ENCODE measurements at places on chromosomes 7 and 10.
A peak's percentile ranks its signal among the peaks of the same experiment; 100 is the strongest.

DNA sequence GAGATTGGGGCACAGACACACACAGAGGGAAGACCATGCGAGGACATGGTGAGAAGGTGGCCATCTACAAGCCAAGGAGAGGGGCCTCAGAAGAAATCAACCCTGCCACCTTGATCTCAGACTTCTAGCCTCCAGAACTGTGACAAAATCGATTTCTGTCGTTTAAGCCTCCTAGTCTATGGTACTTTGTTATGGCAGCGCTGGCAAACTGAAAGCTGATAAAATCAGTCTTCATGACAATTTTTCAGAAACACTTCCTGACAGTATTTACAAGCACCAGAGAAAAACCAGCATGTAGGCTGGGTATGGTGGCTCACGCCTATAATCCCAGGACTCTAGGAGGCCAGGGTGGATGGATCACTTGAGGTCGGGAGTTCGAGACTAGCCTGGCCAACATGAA is 4.2 kb downstream of the PARP12 start:
- DNase-seq: no peak

DNA sequence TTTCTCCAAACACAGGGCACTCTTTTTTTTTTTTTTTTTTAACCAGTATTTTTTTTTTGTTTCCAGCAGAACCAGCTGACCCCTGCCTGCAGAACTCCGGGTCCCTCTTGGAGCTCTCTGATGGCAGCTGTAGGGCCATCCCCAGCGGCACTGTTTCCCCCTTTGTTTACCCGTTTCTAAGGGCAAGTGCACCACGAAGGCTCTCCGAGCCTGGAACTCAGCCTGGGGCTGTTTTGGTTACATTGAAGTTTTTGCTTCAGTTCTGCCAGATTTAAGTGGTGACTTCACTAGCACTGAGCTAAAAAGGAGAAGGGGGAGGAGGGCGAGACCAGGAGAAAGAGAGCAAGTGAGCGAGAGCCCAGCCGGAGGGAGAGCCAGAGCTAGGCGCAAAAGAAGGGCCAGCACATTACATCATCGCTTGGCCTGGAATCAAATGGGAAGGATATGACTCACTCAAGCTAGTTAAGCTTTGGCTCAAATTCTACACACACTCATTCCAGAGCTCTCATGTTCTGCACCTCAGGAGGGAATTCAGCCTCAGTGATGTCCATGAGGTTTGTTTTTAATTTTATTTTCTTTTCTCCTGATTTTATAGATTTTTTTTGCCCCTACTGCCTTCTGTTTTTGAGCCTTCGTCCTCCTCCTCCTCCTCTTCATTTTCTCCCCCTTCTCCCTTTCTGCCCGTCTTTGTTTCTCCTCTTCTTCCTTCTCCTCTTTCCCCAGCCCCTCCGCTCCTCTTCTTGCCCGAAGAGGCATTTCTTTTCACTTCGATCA is 272.3 kb downstream of the TRIL start:
- DNase-seq: peak; percentile 97

DNA sequence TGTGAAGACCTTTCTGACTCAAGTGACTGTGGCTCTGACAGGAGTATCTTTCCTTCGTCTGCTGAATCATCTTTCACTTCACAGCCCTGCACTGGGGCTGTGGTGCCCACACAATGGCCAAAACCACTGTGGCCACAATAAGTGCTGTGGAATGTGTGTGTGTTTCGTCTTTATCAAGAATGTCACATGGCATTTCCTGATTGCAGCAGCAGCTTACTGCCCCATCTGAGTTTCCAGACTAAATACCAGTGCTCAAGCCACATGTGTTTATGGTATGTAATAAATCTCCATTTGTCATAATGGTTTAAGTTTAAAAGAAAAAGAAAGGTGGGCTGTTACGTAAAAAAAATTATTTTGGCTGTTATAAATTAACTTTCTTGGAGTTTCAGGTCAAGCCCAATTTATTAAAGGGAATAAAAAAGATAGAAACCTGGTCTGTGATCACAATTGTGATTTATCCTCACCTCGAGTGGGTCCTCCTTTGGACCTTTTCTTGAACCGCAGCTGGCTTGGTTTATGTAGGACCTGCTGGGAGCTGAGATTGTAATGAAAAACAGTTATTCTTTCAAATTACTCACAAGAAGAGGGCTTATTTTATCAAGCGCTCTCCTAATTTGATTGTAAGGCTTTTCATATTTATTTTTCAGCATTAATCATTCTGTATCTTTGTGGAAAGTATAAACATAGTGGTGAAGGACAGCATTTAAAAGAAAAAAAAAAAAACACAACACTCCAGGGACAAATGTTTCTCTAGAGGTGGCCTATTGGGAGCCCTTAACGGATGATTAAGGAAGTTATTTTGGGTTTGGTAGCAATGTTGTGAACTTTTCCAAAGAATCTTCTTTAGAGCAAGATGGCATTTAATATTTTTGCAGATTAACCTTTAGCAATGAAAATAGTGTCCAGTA is 116.2 kb downstream of the LRMDA start:
- DNase-seq: peak; percentile 30

DNA sequence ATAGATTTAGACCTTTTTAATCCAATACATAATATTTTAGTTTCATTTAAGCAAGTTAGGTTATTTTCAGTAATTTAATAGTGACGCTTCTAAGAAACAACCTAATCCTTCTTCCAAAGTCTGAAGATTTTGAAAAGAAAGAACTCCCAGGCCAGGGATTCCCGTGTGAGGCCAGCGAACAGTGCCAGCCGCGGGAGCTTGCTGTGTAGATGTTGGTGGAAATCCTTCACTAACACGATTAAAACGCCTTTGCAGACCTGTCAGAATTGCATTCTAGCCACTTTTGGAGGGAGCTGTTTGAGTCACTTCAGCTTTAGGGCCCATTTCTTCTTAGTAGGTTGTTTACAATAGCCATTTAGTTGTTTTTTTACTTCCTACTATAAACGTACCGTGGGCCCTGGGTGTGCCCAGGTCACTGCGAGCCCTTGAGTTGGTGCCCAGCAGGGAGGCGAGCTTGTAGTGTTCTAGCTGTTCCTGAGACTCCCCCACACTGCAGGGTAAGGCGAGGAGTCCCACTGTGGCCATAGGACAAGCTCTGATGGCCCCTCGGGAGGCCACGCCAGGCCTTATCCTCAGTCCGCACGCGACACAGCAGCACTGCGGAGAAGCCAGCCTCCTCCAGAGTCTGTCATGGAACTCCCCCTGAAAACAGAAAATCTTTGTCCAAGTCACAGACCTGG is 32.3 kb downstream of the PPP2R2D start:
- DNase-seq: no peak

DNA sequence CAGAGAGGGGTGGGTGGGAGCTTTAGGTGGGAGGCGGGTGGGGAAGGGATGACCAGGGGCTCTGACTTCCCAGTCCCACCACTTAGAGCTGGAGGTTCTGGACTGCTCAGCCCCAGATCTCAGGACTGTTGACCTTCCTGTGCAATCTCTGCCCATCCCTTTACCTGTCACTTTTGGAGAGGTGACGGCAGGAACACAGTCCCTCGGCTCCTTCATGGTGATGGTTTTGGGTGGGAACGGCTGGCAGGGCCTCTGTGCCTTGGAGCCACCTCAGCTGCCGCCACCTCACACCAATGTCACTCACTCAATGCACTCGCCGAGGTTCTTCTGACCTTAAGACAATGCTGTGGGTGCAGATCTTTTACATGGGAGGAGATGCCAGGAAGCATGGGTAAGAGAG is 49.0 kb downstream of the TMEM270 start:
- no peak for DNase-seq

GRCh38 chr10:60207894-60208293 is 181.8 kb downstream of the ANK3 start:
- DNase-seq: no peak

DNA sequence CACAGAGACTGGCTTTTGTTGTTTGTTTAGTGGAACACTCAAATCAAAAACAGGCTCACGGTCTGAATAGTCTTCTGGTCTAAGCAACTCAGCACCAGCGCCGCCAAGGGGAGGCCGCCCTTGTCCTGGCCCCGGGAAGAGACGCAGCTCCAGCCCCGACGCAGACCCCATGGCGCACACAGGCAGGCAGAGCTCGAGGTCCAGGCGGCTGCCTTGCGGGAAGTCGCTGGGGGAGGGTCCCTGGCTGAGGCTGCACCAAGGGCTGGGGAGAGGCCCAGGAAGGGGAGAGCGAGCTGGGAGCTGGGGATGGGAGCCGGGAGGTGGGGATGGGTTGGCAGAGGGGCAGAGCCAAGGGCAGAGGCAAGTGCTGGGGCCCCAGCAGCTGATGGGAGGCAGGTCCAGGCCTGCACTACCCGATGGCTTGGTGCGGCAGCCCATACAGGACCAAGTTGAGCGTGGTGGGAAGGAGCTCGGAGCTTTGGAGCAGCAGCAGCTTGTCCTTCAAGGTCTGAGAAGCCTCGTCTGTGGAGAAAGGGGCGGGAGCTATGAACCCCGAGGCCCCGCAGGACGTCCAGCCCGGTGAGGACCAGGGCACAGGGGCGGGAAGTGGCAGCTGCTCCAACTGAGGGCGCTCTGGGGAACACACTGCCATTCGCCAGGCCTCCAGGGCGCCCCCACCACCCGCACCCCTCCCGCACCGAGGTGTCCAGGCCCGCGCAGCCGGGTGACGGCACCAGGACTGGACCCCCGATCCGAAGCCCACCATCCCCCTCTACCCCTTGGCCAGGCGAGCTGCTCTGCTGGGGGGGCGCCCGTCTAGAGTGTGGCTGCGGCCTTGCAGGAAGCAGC is 22.7 kb upstream of the NKX6-2 start:
- no peak for DNase-seq

DNA sequence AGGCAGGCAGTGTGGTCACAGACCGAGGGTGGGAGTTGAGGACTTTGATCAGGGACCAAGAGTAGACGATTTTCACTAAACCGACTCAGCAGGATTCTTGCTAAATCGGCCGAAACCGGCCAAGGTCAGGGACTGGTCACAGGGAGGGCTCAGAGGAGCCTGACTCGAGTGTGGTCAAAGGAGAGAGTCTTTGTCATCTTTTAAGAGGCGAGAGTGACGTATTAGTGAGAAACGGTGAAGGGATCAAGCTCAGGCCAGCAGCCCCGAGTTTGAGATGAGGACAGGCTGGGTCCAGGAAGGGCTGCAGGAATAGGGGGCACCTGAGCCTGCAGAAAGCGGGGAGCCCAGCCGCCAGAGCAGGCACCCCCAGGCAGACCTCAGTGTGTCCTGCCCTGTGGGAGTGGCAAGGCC is 41.6 kb upstream of the FAM20C start:
- no peak for DNase-seq

GRCh38 chr7:50477640-50478039 is 27.5 kb upstream of the FIGNL1 start:
- DNase-seq: no peak

- DNase-seq: no peak
Observed at GRCh38 chr10:6603142-6604125, 23.4 kb upstream of the PRKCQ start.

DNA sequence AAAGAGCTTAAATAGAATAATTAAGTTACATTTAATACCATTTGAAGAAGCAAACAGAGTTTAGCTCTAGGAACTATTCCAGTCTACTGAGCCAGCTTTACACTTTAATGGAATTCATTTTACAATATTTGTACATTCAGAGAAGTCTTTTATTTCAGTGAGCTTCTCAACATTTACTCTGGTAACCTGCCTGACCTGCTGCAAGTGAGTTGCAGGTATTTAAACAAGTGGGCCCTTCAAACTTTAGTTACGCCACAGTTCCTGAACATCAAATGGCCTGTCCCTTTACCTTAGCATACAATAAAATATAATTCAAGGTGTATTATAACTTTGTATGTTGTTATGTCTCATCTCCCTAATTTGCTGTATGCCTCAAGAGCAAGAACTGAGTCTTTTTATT is 121.6 kb upstream of the SEMA3C start:
- no peak for DNase-seq

DNA sequence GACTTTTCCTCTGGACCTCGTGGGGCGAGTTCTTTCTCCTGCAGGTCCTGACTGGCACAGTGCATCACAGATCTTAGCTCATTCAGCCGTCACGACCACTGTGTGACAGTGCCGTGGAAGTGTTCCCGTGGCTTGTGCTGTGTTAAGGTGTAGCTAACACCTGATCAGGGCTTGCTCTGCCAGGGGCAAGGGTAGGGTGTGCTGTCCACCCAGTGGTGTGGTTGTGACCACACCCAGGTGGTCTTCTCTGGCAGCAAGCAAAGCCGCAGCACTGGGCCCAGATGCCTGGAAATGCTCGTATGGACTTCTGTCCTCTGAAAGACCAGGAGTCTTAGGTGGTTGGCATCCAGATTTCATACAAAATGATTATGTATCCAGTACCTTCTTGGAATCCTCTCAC is 86.2 kb downstream of the GLRX3 start:
- DNase-seq: no peak

DNA sequence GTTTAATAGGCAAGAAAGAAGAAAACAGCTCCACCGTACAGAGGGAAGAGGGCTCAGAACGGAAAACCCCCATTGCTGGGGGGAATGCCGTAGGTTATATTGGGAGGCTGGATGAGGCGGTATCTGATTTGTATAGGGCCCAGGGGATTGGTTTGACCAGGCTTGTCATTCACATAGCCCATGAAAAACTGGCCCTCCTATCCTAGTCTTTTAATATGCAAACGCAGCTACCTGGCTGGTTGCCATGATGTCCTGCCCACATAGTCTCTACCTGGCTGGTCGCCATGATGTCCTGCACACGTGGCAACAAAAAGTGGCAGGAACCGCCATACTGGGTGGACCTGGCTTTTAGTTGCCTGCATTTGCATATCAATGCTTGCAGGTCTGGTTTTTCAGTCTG is 84.7 kb downstream of the AUTS2 start:
- no peak for DNase-seq

DNA sequence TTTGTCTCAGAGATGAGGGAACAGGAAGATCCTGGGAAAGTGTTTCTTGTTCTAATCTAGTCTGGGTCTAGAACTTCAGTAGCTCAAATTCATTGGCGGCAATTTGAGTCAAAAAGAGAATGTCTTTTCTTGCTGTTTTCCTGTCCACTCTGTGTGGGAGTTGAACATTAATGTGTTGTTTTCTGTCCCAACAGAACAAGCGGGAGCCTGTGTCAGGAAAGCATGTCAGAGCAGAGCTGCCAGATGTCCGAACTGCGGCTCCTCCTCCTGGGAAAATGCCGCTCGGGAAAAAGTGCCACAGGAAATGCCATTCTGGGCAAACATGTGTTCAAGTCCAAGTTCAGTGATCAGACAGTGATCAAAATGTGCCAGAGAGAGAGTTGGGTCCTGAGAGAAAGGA is 16.0 kb downstream of the GIMAP8 start:
- DNase-seq: peak; percentile 81

GRCh38 chr7:11786186-11786585 is 45.8 kb downstream of the THSD7A start:
- DNase-seq: peak; percentile 87

GRCh38 chr10:11670381-11670780 is 58.9 kb upstream of the USP6NL start:
- DNase-seq: no peak
